T follicular helper cell (primary cell): ENCODE measurements at places on chromosomes 5 and 9.
A peak's percentile ranks its signal among the peaks of the same experiment; 100 is the strongest.

GRCh38 chr5:77151501-77151900 is 59.0 kb upstream of the PDE8B start:
- no peak for DNase-seq

- DNase-seq = no peak
Observed at GRCh38 chr9:9751996-9752395, 860.8 kb downstream of the PTPRD start.

DNA sequence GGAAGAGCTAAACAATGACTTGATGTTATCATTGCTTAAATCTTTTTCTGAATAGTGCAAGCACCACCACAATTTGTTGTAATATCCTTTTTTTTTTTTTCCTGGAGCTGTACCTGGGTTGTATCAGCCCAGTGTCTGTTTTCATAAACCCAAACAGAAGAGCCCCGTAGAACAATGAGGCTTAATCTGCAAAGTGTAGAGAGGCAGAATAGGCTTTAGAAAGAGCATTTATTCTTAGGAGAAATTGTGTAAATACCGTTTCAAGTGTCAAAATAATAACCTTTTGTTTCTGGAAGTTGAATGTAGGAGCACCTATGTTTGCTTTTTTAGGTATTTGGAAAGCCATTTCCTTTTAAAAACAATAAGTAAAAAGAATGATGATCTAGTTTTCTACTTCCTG is 26.4 kb downstream of the RGS7BP start:
- DNase-seq = no peak

GRCh38 chr9:106733828-106734380 is 129.1 kb upstream of the ZNF462 start:
- DNase-seq = no peak

- no peak for DNase-seq
Observed at GRCh38 chr5:10695759-10696543, 65.1 kb downstream of the DAP start.

GRCh38 chr9:78292716-78293497 is 4.0 kb upstream of the PSAT1 start:
- DNase-seq = no peak

DNA sequence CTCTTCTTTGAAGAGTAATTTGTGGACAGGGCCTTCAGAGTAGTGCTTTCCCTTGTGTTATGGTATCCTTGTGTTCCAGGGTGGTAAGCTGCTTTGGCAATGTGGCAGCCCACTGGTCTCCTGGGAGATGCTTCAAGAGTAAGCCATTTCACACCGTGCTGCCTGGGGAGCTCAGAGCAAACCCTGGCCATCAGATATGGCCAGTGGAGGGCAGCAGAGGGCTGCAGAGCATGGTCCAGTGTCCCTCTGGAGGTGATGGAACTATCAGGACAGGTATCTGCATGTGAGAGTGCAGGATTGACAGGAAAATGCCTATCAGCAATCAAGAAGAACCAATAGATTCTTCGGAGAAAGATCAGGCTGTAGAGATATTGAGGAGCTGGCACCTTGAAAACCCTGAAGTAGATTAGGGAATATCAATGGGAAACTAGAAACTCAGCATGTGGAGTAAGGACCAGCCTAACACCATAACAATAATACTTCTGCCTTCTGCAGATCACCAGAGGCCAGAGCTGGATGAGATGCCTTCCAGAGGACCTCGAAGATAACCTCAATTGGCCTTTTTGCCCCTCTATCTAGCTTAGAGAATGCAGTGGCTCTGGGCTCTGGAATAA is 90.8 kb downstream of the PLPPR1 start:
- no peak for DNase-seq

GRCh38 chr5:143752165-143752850 is 59.7 kb upstream of the HMHB1 start:
- no peak for DNase-seq

GRCh38 chr5:124583469-124584350 is 162.7 kb downstream of the ZNF608 start:
- no peak for DNase-seq

DNA sequence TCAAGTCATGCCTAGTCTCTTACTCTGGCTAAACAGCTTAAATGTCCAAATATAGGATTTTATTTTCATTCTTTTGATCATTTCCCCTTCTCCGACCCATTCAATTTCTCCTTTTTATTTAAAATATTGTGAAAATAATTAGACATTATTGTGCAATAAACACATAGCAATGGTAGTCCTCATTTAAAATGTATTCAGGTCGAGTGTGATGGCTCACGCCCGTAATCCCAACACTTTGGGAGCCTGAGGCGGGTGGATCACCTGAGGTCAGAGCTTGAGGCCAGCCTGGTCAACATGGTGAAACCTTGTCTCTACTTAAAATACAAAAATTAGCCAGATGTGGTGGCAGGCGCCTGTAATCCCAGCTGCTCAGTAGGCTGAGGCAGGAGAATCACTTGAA is 26.7 kb downstream of the ADAMTS6 start:
- no peak for DNase-seq

- DNase-seq = no peak
Observed at GRCh38 chr9:99309141-99309939, 87.3 kb downstream of the SEC61B start.

DNA sequence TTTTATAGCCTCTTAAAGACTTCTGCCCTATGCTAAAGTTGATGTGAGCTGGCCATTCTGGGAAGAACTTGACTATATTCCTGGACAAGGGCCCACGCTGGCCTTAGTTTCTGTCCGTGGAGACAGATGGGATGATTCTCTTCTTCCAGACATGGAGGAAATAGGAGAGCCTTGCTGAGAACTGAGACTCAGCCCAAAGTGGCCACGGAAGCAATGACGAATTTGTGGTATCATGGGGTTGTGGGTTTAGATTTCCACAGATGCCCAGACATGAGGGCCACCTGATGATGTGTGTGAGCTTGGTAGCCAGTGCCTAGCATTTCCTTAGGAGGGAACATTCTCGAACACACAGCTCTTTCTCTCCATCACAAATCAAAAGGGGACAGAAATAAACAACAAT is 309.1 kb downstream of the NSG2 start:
- DNase-seq = no peak

DNA sequence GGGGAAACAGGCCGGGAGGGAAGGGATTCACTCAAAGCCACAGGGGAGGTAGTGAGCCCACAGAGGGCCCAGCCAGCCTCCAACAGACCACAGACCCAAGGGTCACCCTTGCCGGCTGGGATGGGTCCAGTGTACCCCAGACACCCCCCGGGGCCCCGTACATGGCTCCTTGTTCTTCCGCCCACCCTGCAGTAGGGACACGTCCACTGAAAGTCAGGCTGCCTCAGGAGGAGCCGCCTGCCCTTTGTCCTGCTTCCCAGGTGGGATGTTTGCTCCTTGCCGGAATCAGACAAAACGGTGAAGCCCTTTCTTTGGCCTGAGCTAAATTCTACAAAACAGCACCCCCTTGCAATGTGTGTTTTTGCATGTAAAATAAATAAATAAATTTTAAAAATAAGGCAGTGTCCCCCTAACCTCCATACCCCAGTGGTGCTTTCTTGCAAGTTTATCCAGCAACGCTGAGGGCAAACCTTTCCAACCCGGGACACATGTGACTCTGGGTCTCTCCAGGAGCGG is 25.8 kb downstream of the LHX3 start:
- DNase-seq = no peak

- no peak for DNase-seq
Observed at GRCh38 chr5:78341440-78341839, 19.0 kb upstream of the SCAMP1 start.

- peak; percentile 1 for DNase-seq
Observed at GRCh38 chr5:112551419-112552032, 132.4 kb upstream of the EPB41L4A start.

DNA sequence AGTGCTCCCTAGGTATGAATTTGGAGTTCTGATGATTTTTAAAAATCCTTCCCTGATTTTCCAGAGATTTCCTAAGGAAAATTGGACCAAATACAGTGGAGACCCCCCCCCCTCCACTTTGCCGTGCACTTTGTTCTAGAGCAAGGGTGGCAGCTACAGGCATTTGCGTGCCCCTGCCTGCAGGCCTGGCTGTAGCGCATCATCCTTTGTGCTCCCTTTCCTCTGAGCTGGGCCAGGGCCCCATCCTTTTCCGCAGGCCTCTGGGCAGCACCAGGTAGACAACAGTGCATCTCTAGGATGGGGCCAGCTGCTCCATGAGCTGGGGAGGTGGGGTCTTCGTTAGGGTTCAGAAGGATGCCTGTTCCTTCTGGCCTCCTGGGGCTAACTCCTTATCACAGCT is 39.6 kb downstream of the TRIO start:
- no peak for DNase-seq

GRCh38 chr5:155529362-155529761 is 515.8 kb downstream of the KIF4B start:
- no peak for DNase-seq

- no peak for DNase-seq
Observed at GRCh38 chr9:91082731-91083130, 279.0 kb downstream of the AUH start.

DNA sequence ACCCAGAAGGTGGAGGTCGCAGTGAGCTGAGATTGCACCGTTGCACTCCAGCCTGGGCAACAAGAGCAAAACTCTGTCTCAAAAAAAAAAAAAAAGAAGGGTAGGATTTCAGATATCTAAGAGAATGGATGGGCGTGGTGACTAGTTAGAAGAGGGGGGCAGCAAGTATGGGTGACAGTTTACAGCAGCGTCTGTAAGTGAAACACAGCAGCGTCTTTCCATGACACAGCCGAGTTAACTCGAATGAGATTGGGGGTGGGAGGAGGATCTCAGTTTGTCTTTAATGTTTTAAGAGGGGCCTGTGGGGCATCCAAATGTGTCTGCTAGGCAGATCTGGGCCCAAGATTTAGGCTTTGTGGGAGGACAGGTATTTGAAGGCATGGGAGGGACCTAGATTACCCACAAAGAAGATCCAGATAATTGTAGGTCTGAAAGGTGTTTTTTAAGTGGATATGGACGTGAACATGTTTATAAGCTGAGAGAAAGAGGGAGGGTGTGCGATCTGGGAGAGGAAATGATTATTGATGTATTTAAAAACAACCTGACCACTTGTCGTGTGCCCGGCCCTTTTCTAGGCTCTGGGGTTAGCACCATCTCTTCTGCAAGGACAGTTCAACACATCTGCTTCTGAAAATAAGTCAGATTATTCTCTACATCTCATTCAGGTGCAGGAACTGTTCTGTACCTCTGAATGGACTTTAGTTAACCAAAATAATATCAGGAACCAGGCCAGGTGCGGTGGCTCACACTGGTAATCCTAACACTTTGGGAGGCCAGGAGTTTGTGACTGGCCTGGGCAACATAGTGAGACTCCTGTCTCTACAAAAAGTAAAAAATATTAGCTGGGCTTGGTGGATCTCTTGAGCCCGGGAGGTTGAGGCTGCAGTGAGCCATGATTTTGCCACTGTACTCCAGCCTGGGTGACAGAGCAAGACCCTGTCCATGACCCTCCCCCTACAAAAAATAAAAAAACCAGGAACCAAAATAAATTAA is 2.5 kb downstream of the CEP78 start:
- DNase-seq = no peak

DNA sequence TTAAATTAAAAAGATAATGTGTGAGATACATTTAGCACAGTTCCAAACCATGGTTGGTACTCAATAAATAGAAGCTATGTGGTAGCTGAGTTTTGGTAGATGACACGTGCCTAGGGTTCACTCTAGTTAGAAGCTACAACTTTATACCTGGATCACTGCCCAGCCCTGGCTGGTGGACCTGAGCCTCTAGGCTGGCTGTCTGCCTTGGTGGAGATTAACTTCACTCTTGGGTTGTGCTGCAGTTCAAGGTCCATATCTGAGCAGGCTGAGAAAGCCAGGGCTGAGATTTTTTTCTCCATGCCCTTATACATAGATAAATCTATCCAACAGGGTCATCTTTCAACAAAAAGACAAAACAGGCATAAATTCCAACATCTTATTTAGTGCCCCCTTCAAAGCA is 44.6 kb upstream of the SPDL1 start:
- DNase-seq = no peak

- no peak for DNase-seq
Observed at GRCh38 chr9:135078361-135078821, 9.1 kb upstream of the OLFM1 start.

GRCh38 chr9:135278586-135278985 is 191.1 kb downstream of the OLFM1 start:
- no peak for DNase-seq

DNA sequence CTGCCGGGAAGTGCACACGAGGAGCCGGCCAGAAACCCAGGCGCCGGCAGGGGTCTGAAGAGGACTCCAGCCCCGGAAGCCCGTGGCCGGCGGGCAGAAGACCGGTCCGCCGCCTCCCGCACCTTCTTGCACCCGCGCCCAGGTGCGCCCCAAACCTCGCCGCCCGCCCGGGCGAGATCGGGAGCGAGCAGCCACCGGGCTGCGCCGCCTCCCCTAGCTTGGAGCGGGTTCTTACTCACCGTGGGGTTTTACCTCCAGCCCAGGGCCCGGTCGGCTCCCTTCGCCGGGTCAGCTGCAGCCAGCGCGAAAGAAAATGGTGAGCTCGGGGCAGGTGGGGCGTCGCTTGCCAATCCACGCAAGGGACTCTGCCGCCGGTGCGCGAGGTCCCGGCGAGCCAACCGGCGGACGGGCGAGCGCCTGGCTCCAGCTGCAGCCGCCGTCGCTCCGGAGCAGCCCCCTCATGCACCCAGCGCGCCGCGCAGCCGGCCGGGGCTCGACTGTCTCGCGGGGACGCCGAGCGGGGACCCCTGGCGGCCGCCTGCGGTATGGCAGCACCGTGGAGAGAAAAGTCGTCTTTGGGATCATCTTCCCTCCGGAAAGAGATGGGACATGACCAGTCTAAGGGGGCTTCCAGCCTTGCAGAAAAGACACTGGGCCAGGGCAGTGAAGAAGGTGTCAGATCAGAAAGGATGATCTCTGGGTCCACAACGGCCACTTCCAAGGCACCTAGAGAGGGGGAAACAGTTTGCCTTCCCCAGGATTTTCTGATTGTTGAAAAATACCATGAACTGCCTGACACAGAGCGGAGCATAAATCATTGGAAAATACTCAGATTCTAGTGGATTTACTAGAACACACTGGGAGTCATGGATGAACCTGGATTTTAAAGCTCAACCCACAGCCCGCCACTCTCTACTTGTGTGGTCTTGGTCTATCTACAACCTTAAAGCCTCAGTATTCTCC is at the start of gene MOB3B:
Gene MOB3B, minus strand, starts transcription at position 499 of the 963 bp plus-strand sequence. CDS start 74,264 bp downstream, outside the sequence.
- DNase-seq = peak; percentile 59

- no peak for DNase-seq
Observed at GRCh38 chr9:112086627-112087026, 88.5 kb downstream of the SUSD1 start.

GRCh38 chr5:39207345-39208045 is 11.9 kb downstream of the FYB1 start:
- no peak for DNase-seq

- DNase-seq = no peak
Observed at GRCh38 chr9:8877753-8878494, 1078.3 kb upstream of the DMAC1 start.

GRCh38 chr5:103745353-103746065 is 182.9 kb upstream of the NUDT12 start:
- no peak for DNase-seq
